ENCODE measurements at places on chromosomes 4 and X. TPM values are rescaled to one million over a fixed set of nuclear protein-coding genes. Genes with fewer than 3 reads are reported as not detected.

Gene XG
- total RNA-seq, result not detected

Gene AMOT
- total RNA-seq, result 2.4 TPM

Gene HMGN5
- total RNA-seq, result 2.4 TPM

Gene REPS2
- total RNA-seq, result 0.41 TPM

Gene NSUN7
- total RNA-seq, result 0.25 TPM

Gene PSAPL1
- total RNA-seq, result not detected
